ENCODE measurements at places on chromosomes 7 and 10.

DNA sequence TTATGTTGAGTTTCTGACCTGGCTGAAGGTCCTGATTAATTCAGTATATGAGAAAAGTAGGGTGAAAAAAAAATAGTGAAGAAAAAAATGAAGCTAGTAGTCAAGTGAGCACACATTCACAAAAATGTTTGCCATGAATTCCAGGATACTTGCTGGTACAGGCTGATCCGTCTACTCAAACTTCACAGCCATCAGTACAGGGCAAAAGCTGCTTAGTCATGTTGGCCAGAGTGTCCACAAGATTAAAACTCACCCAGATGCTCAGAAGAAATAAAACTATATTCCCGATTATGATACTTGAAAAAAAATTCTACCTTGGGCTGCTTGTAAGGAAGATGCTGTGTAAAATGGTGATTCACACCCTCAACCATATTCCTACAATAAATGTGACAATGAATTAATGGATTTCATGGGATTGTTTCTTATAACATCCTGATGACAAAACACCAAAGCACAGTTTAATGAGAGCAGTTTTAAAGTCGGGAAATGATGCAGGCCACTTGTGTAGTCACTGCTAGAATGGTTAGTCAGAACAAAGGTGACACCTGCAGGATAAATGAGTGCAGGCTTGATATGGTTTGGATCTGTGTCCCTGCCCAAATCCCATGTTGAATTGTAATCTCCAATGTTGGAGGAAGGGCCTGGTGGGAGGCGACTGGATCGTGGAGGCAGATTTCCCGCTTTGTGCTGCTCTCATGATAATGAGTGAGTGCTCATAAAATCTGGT is 49.2 kb upstream of the ANKRD1 start:
- no peak for DNase-seq

GRCh38 chr10:51599647-51600046 is 99.7 kb downstream of the CSTF2T start:
- no peak for DNase-seq

GRCh38 chr7:38217672-38218071 is 39.6 kb downstream of the STARD3NL start:
- DNase-seq: no peak

DNA sequence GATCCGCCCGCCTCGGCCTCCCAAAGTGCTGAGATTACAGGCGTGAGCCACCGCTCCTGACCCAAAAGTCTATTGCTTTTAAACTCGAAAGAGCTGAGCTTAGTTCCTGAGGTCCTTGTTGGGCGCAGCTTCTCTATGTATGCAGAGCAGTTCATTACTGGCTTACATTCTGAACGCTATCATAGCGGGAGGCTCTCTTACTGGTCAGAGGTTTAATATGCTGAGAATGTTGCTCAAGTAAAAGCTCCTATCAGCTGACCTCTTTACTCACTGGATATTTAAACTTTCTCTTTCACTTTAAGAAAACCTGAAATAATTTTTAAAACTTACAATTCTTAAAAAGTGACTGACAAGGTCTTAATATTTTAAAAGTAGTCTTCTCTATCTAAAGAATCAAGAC is 160.8 kb upstream of the WNT16 start:
- DNase-seq: no peak

DNA sequence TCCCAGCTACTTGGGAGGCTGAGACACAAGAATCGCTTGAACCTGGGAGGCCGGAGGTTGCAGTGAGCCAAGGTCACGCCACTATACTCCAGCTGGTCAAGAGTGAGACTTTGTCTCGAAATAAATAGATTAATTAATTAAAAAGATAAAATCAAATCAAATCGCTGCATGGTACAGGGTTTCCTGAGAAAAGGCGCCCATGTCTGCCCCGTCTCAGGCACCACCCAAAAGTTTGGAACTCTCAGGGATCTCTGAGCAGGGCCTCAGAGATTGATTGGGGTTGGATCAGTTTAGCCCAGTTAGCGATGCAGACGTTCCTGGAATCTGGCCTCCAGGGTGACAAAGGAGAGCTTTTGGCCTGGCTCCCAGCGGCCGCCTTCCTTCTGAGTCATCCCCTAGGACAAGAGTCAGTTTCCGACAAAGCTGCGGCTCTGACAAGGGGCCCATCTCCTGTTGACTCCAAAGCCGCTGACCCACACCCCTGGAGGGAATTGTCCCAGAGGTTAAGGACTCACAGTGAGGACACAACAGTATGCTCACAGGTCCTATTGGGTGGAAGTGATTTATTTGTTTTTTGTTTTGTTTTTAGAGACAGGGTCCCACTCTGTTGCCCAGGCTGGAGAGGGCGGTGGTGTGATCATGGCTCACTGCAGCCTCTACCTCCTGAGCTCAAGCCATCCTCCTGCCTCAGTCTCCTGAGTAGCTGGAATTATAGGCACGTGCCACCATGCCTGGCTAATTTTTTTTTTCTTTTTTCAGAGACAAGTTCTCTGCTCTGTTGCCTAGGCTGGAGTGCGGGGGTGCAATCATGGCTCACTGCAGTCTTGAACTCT is 6.8 kb downstream of the ORAI2 start:
- DNase-seq: no peak

Measured in CD8-positive, alpha-beta T cell (primary cell).